ENCODE measurements at places on chromosomes 5 and 9.

DNA sequence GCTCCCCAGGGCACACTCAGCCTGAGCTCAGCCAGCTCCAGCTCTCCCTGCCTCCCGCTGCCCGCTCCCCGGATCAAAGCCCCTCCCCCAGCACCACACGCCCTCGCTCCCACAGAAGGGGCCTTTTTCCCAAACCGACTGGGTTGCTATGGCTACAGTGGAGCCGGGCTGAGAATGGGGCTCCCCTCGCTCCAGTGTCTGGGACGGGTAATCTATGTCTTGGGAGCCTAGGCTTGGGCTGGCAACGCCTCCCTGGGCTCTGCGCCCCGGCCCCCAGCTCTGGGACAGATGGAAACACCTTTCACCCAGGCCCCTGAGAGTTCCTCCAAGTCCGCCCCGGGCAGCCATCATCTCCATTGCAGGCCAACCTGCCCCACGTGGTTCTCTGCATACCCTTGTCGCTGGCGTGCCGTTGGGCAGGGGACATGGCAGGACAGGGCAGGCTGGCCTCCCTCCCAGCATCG is 29.6 kb downstream of the NOTCH1 start:
- DNase-seq: no peak

- peak; percentile 76 for DNase-seq
These were observed 4.8 kb downstream of the ATP6V1G1 start for GRCh38 chr9:114592356-114592755.

DNA sequence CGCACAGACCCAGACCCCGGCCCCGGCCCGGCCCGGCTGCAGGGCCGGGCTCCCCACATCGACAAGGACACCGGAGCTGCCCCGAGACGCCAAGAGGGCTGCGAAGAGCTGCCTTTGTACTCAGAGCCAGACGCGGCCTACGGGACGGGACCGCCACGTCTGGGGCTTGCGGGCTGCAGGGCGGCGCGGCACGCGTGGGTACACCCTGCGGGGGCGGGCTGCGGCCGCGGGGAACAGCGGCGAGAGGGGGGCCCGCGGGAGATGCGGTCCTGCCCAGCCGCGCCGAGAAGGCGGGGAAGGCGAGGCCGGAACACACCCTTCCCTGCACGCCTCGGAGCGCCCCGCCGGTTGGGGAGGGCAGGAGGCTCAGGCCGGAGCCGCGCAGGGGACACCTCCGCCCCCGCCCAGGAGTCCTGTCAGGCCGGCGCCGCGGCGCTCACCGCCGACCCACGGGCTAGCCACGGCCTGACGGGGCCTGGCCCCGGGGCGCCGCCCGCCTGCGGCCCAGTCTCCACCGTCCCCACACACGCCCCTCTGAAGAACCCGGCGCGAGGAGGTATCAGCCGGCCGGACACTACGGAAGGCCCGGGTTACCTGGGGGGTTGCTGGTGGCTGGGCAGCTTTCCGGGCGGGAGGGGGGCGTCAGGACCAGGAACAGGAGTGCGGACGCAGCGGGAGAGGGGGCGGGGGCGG is 478 bp downstream of the RAB14 start:
- peak; percentile 64 for DNase-seq

- DNase-seq: no peak
These were observed 32.6 kb downstream of the ADAMTS2 start for GRCh38 chr5:179312557-179313235.

GRCh38 chr5:54361691-54362411 is 51.5 kb upstream of the ARL15 start:
- no peak for DNase-seq

DNA sequence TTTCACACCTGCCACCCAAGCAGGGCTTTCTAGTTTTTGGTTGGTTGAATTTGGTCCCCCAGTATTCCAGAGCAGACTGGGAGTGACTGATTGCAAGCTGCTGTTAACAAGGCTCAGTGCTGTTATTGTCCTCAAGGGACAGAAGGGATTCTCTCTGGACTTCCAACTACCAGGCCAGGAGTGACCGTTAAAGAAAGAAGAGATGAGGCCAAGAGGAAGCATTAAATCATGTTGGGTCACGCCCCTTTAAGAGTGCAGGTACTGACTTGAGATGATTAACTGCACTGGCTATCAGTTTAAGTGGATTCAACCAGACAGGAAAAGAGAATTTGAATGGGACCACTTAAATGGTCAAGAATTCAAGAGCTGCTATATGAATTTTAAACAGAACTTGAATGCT is 220.8 kb upstream of the PCSK5 start:
- no peak for DNase-seq

- no peak for DNase-seq
These were observed 275.3 kb downstream of the HTR1A start for GRCh38 chr5:63686938-63687337.

DNA sequence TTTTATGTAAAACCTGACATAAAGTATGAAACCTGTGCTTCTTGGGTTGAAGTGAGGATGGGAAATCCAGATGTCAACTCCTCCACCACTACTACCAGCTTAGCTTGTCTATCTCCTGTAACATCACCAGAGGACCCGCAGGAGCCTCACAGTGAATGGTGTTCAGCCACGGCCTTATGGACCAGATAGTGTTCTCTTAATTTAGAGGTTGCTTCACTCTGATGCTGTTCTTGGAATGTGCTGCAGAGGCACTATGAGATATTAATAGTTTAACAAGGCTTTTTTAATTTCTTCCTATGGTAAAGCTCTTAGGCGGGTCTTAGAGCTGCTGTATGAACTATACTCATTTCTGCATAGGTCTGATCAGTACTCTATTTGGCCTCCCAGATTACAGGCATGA is 27.9 kb downstream of the NFX1 start:
- no peak for DNase-seq

DNA sequence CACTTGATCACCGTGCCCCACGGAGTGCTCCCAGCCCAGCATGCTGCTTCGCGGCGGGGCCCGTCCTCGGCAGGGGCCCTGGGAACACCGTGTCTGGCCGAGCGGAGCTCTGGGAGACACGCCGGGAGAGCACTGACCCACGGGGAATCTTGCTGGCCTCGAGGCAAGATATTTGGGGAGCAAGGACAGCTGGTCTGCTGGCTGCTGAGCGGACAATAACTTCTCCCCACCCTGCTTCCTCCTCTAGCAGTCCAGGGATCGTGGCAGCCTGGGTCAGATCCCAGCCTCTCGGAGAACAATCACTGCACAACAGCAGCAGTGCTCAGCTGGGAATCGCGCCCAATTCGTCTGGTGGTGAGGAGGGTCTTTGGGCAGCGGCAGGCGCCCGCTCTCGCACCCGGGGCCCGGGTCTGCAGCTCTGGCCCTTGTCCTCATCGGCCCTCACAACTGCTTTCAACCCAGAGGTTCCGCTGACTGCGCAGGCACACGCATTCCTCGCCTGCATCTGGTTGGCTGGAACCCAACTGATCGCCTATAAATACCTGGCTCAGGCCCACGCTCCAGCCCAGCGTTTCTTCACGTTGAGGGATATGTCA is 43.4 kb downstream of the DBH start:
- DNase-seq: no peak

DNA sequence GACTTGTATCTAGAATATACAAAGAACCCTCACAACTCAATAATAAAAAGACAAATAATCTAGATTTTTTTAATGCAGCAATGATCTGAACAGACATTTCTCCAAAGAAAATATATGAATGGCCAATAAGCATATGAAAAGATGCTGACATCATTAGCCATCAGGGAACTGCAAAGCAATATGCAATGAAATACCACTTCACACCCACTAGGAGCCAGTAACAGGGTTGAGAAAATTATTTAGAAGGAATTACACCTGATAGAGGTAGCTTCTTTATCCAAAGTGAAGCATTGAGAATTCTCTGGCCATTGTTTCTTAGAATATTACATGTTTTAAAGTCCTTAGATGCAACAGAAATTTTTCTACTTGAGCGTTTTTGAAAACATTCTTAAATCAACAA is 316.9 kb downstream of the KCNN2 start:
- DNase-seq: no peak

GRCh38 chr9:101443364-101443771 is 7.8 kb upstream of the ALDOB start:
- no peak for DNase-seq

DNA sequence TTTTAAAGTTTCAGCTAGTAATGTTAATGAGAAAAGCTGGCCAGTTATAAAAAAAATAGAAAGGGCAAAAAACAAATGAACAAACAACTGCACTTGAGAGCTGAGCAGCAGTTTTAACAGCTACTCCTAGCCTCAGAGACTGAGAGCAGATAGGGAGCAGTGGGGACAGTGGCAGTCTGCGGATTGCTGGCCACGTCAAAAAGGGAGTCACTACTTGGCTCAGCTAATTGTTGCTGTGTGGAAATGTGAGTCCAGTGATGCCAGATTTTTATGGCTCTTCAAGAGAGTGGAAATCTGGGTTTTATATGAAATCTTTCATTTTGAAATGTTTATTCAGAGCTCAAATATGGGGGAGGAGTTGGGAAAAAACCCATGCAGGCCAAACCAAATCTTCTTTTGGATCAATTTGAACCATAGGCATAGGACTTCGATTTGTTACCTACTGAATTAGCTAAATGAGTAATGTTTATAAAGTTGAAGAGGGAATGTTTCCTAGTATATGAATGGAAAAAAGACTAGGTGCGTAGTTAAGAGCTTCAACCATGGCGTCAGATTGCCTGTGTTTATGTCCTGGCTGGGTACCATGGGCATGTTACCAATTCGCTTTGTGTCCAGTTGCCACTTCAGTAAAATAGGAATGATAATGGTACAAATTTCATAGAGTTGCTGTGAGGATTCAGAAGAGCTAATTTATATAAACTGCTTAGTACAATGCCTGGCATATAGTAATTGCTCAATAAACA is 102.1 kb downstream of the PAM start:
- no peak for DNase-seq

DNA sequence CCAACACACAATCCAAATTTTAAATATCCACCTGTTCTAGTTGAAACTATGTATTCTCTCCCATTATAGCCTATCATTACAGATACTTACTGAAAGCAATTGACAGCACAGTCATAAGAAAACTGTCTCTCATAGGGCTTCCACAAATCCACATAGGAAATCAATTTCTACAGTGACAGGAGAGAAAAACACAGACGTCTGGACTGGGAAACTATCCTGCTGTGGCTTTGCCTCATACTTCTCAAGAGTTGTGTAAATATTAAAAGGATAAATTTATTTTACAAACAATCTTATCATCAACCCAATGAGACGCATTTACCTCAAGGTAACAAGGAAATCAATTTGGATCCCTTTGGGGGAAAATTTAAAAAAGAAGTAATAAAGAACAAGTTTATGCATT is 517.5 kb downstream of the EFNA5 start:
- DNase-seq: no peak

GRCh38 chr9:133580419-133580738 is 28.8 kb downstream of the FAM163B start:
- DNase-seq: no peak

GRCh38 chr5:55860288-55860687 is 9.1 kb downstream of the IL31RA start:
- peak; percentile 3 for DNase-seq

DNA sequence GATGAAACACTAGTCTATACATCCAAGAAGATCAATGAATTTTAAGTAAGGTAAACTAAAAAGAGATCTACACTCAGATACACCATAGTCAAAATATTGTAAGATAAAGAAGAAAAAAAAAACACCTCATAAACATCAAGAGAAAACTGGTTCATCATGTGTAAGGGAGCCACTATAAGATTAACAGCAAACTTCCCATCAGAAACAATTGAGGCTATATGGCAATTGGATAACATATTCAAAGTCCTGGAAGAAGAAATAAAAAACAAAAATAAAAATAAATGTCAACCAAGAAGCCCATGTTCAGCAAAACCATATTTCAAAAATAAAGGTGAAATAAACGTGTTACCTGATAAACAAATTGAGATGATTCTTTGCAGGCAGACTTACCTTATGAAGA is 3.6 kb downstream of the OR13C8 start:
- no peak for DNase-seq

GRCh38 chr9:115002371-115003120 is 72.2 kb upstream of the TNFSF8 start:
- DNase-seq: no peak

- no peak for DNase-seq
These were observed 43.1 kb downstream of the TMEM252 start for GRCh38 chr9:68497629-68498028.

GRCh38 chr5:146109379-146109778 is 4.0 kb upstream of the PLAC8L1 start:
- DNase-seq: peak; percentile 45

GRCh38 chr9:36396985-36397384 is 3.1 kb downstream of the RNF38 start:
- DNase-seq: no peak

DNA sequence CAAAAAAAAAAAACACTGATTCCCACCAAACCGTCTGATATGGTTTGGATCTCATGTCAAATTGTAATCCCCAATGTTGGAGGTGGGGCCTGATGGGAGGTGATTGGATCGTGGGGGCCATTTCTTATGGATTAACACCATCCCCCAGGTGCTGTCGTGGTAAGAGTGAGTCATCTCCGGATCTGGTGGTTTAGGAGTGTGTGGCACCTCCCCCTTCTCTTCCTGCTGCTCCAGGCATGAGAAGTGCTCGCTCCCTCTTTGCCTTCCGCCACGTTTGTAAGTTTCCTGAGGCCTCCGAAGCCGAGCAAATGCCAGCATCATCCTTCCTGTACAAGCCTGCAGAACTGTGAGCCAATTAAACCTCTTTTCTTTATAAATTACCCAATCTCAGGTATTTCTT is 45.2 kb downstream of the HSD17B3 start:
- DNase-seq: no peak

- DNase-seq: no peak
These were observed 5.0 kb upstream of the SPINK14 start for GRCh38 chr5:148163345-148163744.
